ENCODE measurements at places on chromosomes 6 and 20.
A peak's percentile ranks its signal among the peaks of the same experiment; 100 is the strongest.

DNA sequence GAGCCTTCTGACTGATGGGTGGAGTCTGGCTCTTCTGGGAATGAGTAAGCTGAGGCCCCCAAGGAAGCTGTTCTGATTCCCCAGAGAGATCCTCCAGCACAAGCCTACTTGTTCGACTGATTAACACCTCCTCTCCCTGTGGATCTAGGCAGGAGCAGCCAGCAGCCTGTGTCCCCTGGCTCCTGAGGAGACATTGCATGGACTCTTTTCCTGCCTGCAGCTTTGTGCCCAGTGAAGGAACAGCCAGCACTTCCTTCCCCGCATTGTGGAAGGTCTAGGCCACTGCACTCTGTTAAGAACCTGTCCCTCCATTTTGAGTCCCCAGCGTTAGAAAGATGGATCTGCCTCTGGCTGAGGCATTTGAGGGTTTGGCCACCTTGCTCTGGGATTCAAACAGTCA lies 29.1 kb downstream of the LRFN2 start:
- DNase-seq = no peak

DNA sequence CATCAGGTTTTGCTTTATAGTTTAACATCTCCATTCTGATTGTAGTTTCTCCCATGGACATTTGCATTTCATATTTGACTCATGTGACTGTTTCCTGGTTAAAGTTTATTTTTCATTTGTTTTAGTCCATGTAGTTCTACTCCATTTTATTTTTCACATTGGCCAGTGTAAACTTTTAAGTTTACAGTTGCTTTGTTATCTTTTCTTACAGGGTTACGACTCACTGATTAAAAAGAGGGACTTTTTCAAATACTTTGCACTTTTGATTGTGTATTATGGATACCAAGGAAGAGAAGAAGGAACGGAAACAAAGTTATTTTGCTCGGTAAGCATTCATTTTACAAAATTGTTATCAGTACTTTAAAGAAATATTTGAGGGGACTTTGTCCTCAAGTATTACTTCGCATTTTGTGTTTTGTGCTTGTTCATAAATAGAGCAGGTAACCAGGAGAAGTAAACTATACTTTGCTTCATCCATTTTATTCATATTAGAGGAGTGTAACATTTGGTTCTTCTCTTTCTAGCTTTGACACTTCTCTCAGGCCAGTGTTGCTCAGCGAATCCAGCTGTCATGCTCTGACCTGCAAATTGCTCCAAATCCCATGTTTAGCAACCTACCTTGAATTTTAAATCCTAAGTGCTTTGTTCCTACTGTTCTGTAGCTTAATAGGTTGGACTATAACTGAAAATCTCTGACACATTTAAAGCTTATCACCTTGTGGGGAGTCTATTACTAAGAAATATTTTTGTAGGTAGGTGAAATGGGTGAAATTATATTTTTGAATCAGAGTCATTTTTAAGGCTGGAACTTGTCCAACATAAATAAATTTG lies 24.5 kb downstream of the NCOA7 start:
- DNase-seq = no peak

DNA sequence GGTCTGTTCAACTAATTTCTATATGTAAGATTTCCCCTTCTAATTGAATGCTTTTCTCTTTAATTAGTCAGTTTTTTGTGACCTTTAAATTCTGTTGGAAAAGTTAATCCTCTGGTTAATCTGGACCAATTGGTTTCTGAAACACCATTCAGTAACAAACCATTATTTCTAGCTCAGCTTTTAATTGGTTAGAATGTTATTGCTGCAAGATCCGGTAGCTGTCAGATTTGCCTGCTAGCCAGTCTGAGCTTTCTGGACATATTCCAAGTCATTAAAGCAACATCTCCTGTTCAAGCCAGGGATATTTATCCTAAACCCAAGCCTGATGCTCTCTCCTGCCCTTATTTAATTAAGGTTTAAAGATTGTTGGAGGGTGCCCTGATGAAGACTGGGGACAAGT lies 55.1 kb upstream of the FBXL4 start:
- DNase-seq = no peak

DNA sequence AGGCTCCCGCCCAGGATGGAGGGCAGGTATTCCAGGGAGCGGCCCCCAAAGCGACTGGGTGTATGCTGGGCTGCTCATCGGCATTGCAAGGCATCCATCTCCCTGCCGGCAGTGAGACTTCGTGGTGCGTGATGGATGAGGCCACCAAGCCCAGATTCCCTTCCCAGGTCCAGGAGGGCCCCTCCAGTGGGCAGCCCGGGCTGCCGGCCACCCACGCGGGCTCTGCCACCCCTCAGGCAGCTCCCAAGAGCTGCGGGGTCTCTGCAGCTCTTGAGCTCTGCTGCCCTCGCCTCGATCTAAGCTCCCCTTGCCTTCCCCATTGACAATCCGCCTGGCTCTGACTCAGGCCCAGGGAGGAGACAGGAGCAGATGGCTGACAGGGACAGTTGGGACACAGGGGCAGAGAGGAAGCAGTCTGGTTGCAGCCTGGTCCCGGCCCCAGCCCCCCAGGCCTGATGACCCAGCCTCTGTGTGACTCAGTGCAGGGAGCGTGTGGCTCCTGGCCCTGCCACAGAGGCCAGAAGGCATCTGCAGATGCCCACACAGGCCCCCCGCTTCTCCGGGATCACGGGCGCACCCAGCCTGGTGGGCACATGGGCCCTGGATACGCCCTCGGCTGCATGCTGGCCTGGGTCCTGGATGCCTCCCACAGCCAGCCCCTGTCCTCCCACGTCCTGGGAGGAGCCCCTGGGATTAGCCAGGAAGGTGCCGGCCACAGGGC lies 33.0 kb downstream of the SLCO4A1 start:
- peak; percentile 17 for DNase-seq

GRCh38 chr20:13174402-13174801 lies 46.7 kb upstream of the ISM1 start:
- DNase-seq = no peak

DNA sequence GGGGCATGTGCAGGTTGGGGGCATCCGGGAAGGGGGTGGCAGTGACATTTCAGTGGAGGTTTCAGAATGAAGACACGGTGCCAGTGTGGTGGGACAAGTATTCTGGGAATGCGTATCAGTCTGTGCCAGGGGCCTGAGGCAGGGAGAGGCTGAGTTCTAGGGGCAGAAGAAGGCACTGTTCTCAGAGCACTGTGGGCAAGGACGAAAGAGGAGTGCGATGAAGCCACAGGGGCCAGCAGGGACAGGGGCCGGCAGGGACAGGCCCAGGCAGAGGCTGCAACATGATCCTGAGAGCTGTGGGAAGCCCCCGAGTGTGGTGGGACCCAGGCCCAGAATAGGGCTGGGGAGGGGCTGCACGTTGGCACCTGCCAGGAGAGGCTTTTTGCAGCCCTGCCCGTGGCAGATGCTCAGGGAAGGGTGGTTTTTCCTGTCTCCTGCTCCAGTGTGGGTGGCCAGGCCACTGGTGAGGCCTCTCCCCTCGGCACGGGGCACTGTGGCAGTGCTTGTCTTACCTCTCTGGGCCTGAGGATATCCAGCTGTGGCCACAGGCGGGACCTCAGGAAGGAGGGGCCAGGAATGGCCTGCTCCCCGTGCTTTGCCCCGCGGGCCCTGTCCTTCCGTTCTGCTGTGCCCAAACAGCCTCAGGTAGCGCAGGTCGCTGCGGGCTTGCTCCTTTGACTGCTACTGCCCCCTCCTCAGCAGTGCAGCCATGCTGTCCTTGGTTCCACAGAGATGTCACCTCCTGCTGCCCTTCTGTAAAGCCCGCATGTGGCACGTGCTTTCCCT lies 10.0 kb downstream of the ENTPD6 start:
- no peak for DNase-seq

DNA sequence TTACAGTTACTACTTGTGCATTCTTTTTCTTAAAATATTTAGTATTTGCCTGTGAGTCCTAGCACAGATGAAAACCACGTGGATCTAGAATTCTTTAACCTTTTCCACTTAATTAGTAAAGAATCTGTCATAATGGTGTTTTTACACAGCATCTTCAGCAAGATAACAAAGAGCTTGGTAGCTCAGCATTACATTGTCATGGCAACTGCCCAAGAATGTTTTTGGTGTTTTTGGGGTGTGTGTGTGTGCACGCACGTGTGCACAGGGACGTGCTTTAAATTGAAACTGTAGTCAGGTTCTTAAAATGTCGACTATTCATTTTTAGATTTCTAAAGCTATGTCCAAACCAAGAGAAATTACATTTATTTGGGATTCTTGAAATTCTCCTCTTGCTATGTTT lies 108.0 kb downstream of the FIG4 start:
- no peak for DNase-seq

DNA sequence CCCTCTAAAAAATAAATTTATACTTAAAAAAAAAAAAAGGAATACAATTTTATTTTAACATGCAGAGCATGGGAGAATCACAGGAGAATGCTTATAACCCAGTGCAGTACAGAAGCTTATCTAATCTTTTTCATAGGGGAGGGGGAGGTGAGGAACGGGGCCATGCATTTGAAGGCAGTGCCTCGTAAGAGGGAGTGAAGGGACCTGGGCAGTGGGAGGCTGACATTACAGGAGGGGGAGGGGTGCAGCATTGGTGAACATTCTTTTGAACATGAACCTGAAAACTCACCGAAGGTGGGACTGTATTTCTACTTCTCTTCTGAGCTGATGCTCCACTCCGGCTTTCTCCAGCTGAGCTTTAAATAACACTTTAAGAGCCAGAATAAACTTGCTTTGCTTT lies 9.3 kb downstream of the AURKA start:
- DNase-seq = no peak

- no peak for DNase-seq
These were observed 47.8 kb downstream of the CDH22 start for GRCh38 chr20:46260480-46260879.

DNA sequence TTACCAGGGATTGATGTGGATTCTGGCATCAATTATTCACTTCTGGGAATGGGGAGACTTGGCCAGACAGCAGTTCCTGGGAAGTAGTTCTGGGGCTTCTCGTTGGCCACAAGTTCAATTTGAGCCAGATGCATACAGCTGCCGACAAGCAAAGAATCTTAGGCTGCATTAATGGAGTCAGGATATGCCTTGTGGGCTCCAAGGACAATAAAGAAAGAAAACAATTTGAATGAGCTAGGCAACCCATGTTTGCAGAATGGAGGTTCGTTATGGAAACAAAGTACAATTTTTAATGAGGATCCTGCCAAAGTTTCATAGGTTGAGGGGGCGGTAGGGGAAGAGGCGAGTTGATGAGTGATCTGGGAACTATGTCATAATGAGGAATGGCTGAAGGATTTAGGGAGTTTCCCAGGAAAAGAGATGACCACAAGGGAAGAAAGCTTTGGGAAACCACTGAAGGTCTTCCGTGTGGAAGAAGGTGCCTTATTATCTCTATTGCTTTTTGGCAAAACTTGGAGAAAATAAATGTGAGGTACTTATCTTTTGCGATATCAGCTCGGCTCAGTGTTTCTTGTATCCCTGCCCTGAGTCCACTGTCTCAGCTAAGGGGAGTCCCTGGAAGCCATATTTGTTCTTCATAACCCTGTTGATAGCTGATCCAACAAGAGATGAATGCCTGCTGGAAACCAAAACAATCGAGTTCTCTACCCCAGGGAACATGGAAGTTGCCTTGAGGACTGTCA lies 181.0 kb upstream of the ZNF217 start:
- peak; percentile 95 for DNase-seq

DNA sequence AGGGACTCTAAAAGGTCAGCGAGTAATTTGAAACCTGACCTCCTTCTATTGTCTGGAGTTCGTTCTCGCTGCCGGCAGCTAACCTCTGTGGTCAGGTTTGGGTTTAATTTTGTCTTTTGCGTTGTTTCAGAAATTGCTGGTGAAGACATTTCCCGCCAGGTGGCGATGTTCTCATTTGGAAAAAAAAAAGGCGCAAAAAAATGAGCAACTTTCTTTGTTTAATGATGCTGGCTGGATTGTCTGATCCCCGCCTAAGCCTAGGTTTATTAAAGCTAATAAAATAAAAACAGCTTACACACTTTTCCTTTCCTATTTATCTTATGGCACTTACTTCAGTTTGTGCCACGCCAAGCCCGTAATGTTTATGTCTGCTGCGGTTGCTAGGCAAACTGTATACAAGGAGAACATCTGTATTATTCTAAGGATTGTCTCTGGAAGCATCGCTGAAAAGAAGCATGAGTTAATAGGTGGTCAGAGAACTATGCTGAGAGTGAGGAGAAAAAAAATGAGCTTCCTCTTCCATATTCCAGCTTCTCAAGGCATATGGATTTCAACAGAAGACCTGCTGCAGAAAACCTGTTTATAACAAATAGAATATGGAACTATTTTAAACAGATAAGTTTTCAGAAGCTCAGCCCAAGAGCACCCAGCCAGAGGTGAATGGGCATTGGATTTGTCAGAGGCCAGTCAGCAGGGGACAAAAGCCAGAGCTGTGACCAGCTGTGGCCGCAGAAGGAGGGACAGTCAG lies 205.7 kb downstream of the DOK5 start:
- DNase-seq = peak; percentile 10

DNA sequence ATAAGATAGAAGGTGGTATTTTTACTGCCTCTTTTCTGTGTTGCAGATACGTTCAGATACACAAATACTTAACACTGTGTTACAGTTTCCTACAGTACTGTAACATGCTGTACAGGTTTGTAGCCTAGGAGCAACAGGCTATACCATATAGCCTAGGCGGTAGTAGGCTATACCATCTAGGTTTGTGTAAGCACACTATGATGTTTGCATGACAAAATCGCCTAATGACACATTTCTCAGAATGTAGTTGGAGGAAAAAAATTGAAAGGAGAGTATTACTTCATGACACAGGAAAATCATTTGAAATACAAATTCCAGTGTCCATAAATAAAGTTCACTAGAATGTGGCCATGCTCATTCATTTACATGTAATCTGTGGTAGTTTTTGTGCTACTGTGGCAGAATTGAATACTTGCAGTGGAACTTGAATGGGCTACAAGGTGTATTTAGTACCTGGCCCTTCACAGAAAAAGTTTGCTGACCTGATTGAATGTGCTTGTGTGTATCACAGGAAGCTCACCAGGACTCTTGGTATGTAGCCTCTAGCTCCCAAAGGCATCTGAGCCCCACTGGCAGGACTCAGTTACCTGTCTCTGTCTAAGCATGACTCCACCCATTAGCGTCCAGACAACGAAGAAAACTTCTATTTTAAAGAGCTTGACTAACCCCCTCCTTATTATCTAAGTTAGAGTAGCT lies 18.8 kb downstream of the TOP1 start:
- DNase-seq = no peak

GRCh38 chr6:88380618-88381288 lies 214.6 kb upstream of the CNR1 start:
- no peak for DNase-seq

GRCh38 chr6:170206317-170206621 lies 84.6 kb downstream of the DLL1 start:
- DNase-seq = no peak

DNA sequence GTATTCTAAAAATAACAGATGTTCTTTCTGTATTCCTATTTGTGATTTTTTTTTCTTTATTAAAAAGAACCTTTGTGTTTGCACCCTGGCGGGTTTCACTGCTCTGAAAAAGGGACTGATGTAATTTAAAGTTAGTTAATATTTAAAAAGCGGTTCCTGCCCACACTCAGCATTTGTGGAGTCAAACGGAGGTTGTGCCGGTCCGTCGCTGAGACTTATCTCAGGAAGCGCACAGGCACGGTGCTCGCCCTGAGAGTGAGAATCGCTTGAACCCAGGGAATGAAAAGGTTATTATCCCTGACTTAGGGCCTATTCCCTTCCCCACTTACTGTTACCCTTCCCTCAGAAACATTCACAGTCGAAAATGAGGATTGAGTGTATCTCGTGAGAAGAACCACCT lies 366.7 kb downstream of the THBS2 start:
- DNase-seq = no peak

Data from GM04504 (cell line).